Thoracic aorta (tissue), 2 donors: ENCODE measurements at places on chromosomes 11 and 22. TPM values are rescaled to one million over a fixed set of nuclear protein-coding genes. Genes with fewer than 3 reads are reported as not detected.

DNA sequence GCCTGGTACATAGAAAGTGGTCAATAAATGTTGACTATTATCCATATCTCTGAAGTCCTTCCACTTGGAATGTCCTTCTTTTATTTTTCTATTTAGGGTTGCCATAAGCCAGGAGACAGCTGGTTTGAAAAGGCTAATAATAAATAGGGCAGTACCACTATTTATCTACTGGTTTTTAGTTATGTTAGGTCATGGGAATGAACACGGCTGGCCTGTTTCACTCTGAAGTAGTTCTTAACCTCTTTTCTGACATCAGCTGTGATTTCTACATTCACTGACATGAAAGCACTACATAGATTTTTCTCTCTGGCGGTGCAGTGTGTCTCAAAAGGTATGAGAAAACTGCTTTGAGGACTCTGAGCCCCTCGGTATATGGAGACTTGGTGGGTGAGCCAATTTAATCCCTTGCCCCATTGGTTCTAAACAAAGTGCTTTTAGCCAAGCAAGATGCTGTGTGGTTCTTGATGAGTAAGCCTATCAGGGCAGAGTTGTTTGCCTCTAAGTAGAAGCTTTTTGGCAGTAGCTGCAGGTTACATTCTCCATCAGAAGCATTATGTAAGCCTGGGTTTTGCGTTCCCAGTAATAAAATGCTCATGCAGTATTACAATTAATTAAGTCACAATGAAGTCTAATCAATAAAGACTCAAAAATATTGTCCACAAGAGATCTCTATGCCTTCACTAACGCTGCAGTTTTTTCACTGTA lies 48.7 kb upstream of the APOA1 start:
- DNase-seq: no peak

GRCh38 chr11:34502949-34503348 lies 10.6 kb downstream of the ELF5 start:
- no peak for DNase-seq

- no peak for DNase-seq
These were observed 37.1 kb downstream of the IGHMBP2 start for GRCh38 chr11:68940651-68941323.

DNA sequence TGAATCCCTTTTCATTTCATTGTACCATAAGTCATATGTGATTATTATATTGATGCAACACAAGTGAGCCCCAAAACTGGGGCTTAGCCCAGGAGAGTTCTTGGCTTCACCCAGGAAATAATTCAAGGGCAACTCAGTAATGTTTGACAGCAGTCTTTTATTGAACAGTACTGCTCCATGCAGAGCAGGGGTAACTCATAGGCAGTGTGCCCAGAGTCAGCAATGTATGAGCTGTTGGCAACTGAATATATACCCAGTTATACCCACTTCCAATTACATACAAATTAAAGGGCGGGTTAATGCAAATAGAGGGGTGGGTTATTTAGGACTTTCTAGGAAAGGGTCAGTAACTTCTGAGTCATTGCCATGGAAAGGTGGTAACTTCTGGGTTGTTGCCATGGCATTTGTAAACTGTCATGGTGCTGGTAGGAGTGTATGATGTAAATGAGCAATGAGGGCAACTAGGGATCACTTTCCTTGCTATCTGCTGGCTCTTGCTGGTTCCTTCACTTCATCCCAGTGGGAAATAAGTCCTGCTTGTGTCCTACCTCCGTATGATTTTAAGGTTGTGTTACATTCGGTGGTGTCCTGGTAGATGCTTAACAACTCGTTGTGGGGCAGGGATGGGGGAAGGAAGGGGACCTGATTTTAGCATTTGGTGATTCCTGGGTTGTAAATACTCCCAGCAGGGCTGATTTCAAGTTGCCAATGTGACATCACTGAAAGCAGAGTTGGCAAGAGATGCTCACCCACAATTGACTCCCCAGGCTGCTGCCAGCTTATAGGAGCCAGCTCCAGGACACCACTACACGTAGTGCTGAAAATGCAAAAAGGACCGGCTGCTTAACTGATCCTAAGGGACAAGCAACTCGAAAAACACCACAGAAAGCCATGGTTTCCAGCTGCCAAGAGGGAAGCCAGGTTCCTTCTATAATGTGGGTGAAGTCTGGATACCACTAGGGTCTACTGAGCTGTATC lies 70.1 kb downstream of the SYT9 start:
- no peak for DNase-seq

- no peak for DNase-seq
These were observed 149.7 kb upstream of the SEZ6L start for GRCh38 chr22:26019596-26019995.

The OOSP4A gene
- total RNA-seq: not detected

The PLA2G6 gene
- total RNA-seq: 50.4 TPM

The FXYD6 gene
- total RNA-seq: 17.5 TPM

The BEST1 gene
- 8.0 TPM for total RNA-seq

The LRRC4C gene
- 3.2 TPM for total RNA-seq
